Stimulated activated CD8-positive, alpha-beta memory T cell treated with anti-CD3 and anti-CD28 coated beads, Interleukin-12 subunit alpha, Interleukin-12 subunit beta, amount 100 ng/mL, for 4 hours (primary cell): ENCODE measurements at places on chromosomes 1 and 21.

- no peak for DNase-seq
These were observed 43.5 kb downstream of the UBE2G2 start for GRCh38 chr21:44758141-44758561.

DNA sequence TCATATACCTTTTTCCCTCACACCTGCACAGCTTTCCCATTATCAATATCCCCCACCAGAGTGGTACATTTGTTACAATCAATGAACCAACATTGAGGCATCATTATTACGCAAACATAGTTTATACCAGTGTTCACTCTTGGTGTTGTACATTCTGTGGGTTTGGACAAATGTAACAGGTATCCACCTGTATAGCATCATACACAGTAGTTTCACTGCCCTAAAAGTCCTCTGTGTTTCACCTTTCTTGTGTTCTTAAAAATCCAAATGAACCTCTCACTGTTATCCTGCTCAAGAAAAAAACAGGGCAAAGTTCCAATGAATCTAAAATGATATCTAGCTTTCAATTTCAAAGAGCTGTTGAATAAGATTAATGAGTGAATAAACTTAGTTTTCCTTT lies 45.9 kb upstream of the NR5A2 start:
- DNase-seq, result no peak

DNA sequence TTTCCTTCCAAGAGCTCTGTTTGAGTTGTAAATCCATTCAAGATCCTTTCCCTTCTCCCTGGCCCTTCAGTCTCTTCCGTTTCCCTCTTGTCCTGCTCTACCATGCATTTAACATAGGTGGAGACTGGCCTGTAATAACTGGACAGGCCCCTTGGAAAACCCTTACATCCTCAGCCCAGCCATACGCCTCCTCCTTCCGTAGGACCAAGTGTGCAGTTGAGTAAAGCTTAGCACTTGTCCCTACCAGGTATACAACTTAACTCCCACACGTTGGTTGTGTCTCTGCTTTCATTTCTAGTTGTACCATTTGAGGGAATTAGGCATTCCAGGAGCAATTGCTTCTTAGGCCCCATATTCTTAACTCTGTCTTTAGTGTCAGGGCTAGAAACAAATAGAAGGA lies 6.4 kb downstream of the MAN1C1 start:
- no peak for DNase-seq

- no peak for DNase-seq
These were observed 483.9 kb downstream of the OMA1 start for GRCh38 chr1:58062635-58063034.

DNA sequence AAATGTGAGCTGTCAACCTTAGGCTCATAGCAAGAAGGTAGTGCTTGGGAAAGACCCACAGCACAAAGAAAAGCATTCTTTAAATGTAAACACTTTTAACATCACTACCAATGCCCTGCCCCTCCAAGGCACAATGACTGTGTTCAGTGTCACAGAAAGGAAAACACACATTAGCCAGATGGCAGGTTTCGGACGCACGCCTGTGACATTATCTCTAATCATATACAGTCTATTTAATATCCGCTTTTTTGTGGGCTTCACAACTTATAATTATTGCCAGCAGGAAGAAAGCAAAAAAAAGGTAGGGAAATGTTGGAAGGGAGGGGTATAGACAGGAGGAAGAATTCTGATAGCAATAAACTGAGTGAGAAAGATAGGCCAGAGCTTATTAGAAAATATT lies 112.4 kb upstream of the BEND5 start:
- no peak for DNase-seq

DNA sequence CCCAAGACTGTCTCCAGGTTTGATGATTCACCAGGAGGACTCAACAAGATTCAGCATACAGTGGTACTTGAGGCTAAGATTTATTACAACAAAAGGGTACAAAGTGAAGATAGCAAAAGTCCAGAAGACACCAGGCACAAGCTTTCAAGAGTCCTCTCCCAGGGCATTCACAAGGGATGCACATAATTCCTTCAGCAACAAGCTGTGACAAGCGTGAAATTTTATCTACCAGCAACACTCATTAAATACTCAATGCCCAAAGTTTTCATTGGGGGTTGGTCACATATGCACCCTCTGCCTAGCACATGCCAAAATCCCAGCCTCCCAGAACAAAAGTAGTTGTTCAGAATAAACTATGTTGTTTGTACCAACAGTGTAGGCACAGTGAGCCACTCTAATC lies 62.3 kb downstream of the PRKACB start:
- DNase-seq, result no peak

DNA sequence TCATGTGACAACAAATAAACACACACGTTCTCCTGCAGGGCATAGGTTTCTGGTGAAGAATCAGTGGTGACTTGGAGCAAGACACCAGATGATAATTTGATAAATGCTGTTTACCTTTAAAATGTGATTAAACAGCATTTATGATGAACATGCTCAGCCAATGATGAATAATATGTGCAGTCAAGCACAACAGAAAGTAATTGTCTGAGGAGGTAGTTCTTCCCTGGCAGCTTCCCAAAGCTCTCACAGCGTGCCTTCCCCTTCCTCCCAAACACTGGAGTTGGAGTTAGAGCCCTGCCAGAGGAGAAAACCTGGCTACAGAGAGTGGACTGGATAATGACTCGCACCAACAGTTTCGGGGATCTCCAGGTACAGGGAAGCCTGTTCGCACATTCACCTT lies 463.5 kb downstream of the SMYD3 start:
- DNase-seq, result no peak

- no peak for DNase-seq
These were observed 40.3 kb upstream of the TRIM67 start for GRCh38 chr1:231121533-231121932.

DNA sequence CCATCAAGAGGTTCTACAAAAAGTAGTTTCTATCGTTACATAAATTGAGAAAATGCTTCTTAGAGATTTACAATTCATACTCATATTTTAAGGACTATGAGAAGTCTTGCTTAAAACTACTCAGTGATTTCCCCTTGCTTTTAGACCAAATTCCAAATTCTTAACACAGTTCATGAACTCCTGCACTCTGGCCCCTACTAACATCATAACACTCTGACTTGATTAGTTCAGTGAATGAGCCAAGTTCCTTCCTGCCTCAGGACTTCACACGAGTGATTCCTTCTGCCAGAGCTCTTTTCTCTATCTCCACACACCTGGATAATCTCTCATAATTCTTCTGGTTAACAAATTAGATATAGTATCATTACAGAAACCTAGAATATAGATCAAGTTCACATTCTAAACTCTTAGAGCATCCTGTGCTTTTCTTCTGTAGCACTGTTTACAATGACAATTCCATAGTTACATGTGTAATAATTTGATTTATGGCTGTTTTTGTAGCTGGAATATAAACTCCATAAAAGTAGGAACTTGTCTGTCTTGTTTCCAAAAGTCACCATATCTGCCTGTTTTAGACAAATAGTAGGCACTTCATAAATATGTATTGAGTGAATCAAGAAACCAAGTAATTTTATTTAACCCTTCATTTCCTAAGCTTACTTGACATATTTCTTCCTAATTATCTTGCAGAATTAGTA lies 59.9 kb downstream of the NUF2 start:
- DNase-seq, result no peak

GRCh38 chr1:221841251-221841982 lies 99.5 kb upstream of the DUSP10 start:
- no peak for DNase-seq

GRCh38 chr1:226827458-226827857 lies 43.0 kb upstream of the PSEN2 start:
- no peak for DNase-seq

GRCh38 chr1:16491056-16491675 lies 22.9 kb downstream of the RNU1-1 start:
- DNase-seq, result no peak

GRCh38 chr21:17732306-17732705 lies 86.8 kb downstream of the C21orf91 start:
- DNase-seq, result no peak

DNA sequence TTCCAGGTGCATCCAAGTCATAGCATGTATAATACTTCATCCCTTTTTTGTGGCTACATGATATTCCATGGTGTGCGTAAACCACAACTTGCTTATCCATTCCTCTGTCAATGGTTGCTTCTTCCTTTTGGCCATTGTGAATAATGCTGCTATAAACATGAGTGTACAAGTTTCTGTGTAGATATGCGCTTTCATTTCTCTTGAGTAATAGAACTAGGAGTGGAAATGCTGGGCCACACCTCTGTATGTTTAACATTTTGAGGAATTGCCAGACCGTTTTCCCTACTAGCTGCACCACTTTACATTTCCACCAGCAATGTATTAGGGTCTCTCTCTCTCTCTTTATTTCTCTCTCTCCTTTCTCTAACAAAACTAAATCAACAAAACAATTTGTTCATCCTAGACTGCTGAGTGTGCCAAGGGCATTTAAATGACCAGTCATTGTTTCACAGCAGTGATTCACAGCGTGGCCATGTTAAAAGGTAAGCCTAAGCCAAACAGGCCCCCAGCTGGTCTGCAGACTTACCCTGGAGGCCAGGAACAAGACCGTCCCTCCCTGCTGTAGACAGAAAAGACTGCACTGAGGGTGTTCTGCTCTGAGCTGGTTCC lies 53.2 kb upstream of the LYST start:
- DNase-seq, result no peak

- DNase-seq, result no peak
These were observed 16.8 kb downstream of the EDN2 start for GRCh38 chr1:41467673-41468072.

GRCh38 chr1:201468844-201469644 lies at the start of gene PHLDA3:
Gene PHLDA3 (minus strand): TSS chr1:201469188. CDS start chr1:201468786, 402 bp downstream.
- no peak for DNase-seq

DNA sequence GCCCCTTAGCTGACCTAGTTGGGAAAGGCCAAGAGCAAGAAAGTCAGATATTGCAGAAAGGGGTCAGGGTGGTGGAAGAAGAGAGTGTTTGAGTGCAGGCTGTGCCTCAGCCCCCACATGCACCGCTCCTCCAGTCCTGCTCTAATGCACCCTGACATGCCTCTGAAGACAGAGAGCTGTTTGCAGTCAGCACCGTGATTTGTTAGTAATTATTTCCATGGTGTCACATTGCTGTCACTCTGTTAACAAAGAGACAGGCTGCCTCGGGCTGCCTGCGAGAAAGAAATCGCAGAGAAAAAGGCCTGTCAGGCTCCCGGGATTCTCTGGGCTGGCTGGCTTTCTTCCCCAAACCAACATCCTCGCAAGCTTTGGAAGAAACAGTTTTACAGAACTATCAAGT lies 58.3 kb downstream of the ERI3 start:
- no peak for DNase-seq

GRCh38 chr1:197303463-197303862 lies 35.4 kb downstream of the CRB1 start:
- no peak for DNase-seq

GRCh38 chr1:246104927-246105326 lies 402.2 kb downstream of the SMYD3 start:
- no peak for DNase-seq

DNA sequence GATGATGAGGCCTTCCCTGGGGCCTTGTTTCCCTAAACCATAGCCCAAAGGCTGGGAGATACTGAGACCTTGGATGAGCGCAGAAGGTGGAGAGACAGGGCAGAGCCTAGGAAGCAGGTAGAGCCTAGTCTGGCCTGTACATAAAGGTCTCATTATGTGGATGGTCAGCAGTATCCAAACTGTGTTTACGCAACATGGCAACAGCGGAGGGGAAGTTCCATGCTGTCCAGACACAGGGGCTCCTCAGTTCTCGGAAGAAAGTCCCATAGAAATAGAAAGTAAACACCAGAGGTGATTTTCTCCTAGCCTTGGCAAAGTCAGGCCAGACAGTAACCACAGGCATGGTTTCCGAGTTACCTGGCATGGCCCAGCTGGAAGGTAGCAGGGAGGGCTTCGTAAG lies 42.1 kb upstream of the MPZL1 start:
- no peak for DNase-seq

- no peak for DNase-seq
These were observed 8.3 kb downstream of the PCSK9 start for GRCh38 chr1:55047611-55048010.

DNA sequence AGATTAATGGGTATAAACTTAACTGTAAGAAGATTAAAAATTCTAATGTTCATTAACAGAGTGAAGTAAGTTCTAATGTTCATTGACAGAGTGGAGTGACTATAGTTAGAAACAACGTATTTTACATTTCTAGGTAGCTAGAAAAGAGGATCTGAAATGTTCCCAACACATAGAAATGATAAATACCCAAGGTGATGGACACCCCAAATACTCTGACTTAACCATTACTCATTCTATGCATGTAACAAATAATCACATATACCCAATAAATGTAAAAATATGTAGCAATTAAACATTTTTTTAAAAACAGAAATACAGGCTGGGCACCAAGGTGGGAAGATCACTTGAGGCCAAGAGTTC lies 62.1 kb downstream of the ABL2 start:
- DNase-seq, result no peak

DNA sequence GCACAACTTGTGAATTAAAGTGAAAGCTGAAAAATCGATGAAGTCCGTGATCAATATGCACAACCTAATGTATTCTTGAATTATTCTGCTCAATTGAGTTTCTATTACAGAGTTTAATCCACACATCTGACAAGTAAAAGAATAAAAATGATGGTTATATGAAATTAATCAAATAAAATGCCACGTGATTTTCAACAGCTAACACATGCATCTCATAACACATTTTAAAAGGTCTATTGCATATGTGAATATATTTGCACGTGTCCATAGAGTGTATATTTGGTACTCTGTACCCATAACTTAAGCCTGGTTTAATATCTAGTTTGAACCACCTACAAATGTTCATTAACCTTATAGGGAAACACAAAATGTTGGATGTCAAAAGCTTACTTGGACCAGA lies 266.2 kb downstream of the NTNG1 start:
- no peak for DNase-seq

GRCh38 chr1:76048219-76048618 lies 26.3 kb upstream of the ST6GALNAC3 start:
- DNase-seq, result no peak

GRCh38 chr21:46184625-46185555 lies 631 bp upstream of the SPATC1L start:
- DNase-seq, result peak; percentile 46
